ENCODE measurements at places on chromosomes 3 and 15.

- DNase-seq: no peak
Measured at GRCh38 chr3:53511246-53511645, 16.8 kb downstream of the CACNA1D start.

- DNase-seq: peak; percentile 26
Measured at GRCh38 chr3:178059119-178059518, 477.1 kb upstream of the KCNMB2 start.

- DNase-seq: no peak
Measured at GRCh38 chr15:98682992-98683701, 34.8 kb downstream of the IGF1R start.

GRCh38 chr3:193554811-193555210 lies at the start of gene ATP13A4:
ATP13A4 (minus strand) TSS chr3:193554895; CDS start chr3:193554799, 96 bp downstream.
- DNase-seq: no peak

DNA sequence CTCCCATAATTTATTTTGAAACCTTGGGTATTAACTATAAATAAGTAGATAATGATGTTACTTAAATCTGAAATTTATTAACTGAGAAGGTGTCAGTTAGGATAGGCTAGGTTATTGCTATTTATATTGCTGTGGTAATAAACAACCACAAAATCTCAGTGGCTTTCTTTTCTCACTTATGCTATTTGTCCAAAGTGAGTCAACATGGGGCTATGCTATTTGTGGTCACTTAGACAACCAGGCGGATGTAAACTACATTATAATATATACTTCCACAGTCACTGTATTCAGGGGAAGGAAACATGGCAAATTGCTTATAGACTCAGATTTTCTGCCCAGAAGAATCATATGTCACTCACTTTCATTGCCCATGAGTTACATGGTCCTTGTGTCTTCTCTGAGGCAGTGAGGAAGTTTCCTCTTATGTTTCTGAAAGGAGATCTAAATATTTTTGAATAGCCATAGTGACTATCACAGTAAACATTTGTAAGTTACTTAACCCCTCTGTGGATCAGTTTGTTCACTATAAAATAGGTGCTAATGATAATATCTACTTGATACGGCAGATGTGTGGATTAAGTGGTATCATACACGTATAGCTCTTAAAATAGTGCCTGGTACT lies 19.8 kb downstream of the HMG20A start:
- peak; percentile 65 for DNase-seq

DNA sequence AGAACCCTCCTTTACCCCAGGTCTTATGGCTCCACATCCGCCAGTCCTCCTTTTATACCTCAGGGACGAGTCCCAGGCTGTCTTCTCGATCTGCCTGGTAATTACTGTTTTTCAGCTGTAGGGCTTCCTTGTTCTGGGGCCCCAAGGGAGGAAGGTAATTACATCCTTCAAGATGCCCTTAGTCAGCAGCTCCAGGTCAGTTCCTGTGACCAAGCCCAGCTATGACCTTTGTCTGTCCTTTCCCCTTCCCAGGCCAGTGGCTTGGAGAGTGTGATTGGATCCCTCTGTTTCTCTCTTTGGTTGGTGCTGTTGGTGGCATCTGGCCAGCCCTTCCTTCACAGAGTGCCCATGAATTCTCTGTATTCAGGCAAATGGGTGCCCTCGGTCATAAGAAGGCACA lies 92.6 kb downstream of the AAGAB start:
- no peak for DNase-seq
